ENCODE measurements at places on chromosomes 6 and 20.

DNA sequence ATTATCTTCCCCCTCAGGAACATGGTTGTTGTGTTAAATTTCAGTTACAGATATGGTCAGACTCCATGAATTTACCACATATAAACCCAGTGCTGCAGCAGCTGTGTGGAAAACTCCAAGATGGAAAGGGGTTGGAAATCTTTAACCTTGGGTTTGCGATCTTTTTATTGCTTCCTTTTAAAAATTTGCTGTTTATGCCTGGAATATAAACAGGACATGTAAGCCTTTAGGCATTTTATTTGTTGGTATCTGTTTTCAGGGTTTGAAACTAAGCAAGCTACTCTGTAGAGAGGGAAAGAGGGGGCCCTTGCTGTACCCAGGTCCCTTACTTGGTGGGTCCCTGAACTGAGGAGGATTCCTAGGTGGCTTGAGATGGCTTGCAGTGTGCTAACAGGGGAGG is 778 bp downstream of the PKIG start:
- DNase-seq = no peak

GRCh38 chr20:50348096-50348495 is 157.5 kb downstream of the CEBPB start:
- no peak for DNase-seq

DNA sequence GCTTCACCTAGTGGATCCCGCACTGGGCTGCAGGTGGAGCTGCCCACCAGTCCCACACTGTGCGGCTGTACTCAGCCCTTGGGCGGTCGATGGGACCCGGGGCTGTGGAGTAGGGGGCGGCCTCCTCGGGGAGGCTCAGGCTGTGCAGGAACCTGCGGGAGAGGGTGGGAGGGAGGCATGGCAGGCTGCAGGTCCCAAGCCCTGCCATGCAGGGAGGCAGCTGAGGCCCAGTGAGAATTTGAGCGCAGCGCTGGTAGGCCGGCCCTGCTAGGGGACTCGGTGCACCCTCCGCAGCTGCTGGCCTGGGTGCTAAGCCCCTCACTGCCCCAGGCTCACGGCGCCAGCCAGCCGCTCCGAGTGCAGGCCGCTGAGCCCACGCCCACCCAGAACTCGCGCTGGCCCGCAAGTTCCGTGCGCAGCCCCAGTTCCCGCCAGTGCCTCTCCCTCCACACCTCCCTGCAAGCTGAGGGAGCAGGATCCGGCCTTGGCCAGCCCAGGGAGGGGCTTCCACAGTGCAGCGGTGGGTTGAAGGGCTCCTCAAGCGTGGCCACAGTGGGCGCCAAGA is 1407.6 kb downstream of the EPHA7 start:
- no peak for DNase-seq

GRCh38 chr6:13248053-13248452 is 80.3 kb downstream of the TBC1D7 start:
- no peak for DNase-seq

GRCh38 chr6:55474382-55474781 is 104.6 kb downstream of the HMGCLL1 start:
- DNase-seq = no peak
